ENCODE measurements at places on chromosomes 6 and 20. TPM values are rescaled to one million over a fixed set of nuclear protein-coding genes. Genes with fewer than 3 reads are reported as not detected.

DNA sequence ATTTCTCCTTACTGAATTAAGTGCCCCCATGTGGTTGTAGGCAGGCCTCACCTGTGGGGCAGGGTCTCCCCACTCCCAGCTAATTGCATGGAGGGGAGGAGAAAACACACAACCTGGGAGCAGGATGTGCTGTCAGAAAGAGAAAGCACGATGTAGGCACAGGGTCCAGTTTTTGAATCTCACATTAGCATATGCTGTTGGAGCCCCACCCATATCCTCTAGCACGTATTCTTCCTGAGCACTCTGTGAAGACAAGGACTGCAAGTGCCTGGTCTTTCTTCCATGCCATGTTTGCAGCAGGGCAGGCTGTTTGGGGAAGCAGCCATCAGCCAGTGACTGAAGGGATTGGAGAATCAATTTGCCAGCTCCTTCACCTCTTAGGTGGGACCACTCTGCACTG lies 108.2 kb downstream of the CFAP61 start:
- no peak for DNase-seq

The PPP1R14C gene
- 18.2 TPM for polyA plus RNA-seq

- peak; percentile 37 for DNase-seq
Observed at GRCh38 chr6:44561832-44562665, 174.5 kb downstream of the CDC5L start.

The PFDN4 gene
- 62.9 TPM for polyA plus RNA-seq

DNA sequence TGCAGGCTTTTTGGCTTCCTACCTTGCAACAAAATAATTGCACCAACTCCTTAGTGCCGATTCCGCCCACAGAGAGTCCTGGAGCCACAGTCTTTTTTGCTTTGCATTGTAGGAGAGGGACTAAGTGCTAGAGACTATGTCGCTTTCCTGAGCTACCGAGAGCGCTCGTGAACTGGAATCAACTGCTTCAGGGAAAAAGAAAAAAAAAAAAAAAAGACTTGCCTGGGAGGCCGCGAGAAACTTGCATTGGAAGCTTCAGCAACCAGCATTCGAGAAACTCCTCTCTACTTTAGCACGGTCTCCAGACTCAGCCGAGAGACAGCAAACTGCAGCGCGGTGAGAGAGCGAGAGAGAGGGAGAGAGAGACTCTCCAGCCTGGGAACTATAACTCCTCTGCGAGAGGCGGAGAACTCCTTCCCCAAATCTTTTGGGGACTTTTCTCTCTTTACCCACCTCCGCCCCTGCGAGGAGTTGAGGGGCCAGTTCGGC lies 420 bp downstream of the SOX4 start:
- no peak for DNase-seq

GRCh38 chr20:49990271-49990720 lies 7.5 kb downstream of the SNAI1 start:
- DNase-seq = no peak

DNA sequence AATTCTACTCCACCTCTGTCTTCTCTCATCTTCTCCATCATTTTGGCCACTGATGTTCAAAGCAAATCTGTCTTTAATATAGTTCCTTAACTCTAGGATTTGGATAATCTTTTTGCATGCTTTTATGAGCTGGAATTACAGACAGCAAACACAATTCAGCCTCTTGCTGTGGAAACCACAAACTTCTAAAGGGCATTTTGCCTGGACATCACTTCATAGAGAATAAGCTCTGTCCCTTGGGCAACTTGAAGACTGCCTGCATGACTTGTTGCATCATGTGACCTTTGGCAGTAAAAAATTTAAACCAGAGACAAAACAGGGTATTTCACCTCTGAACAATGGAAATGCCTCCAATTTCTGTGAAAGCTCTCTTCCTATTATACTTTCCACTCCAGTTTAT lies 74.1 kb upstream of the HDDC2 start:
- DNase-seq = no peak

The JPH2 gene
- polyA plus RNA-seq = 1.2 TPM

DNA sequence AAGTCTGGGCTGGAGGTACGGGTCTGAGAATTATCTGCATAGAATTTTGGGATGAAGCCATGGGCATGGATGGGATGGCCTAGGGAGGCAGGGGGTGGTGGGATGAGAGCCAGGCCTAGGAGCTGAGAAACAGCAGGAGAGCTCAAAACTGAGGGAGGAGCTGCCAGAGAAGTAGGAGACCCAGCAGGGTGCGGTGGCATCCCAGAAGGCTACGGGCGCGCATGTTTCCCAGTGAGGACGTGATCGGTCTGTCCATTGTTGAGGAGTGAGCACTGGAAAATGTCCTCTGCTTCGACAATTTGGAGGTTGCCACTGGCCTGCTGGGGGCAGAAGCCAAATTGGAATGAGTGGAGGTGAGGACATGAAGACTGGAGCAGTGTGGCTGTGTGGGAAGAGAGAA lies 14.5 kb upstream of the MROH8 start:
- no peak for DNase-seq

The TMEM170B gene
- polyA plus RNA-seq = 6.1 TPM

- no peak for DNase-seq
Observed at GRCh38 chr6:70082830-70083229, 216.5 kb downstream of the COL19A1 start.

GRCh38 chr6:149876241-149876933 lies 12.2 kb upstream of the LRP11 start:
- no peak for DNase-seq

- DNase-seq = peak; percentile 34
Observed at GRCh38 chr6:7673063-7673536, 52.8 kb upstream of the BMP6 start.

Measured in right lung (tissue), 10 donors.